ENCODE measurements at places on chromosomes 6 and 20. TPM values are rescaled to one million over a fixed set of nuclear protein-coding genes. Genes with fewer than 3 reads are reported as not detected.

Gene VWA7
- 5.7 TPM for total RNA-seq

Gene ULBP3
- 0.94 TPM for total RNA-seq

Gene OPRM1
- not detected for total RNA-seq

Gene C20orf202
- 0.25 TPM for total RNA-seq

Gene ID4
- not detected for total RNA-seq

Gene FKBP1C
- total RNA-seq: 0.94 TPM

Gene TREM2
- 2.8 TPM for total RNA-seq

Gene CNR1
- total RNA-seq: not detected

Gene BAK1
- 48.0 TPM for total RNA-seq

Gene RIMS1
- total RNA-seq: not detected

Gene HLA-DOB
- 2.4 TPM for total RNA-seq

Gene DUSP15
- total RNA-seq: not detected

Gene PACRG
- not detected for total RNA-seq

Gene PTCHD4
- total RNA-seq: not detected

Gene STK35
- 17.0 TPM for total RNA-seq

DNA sequence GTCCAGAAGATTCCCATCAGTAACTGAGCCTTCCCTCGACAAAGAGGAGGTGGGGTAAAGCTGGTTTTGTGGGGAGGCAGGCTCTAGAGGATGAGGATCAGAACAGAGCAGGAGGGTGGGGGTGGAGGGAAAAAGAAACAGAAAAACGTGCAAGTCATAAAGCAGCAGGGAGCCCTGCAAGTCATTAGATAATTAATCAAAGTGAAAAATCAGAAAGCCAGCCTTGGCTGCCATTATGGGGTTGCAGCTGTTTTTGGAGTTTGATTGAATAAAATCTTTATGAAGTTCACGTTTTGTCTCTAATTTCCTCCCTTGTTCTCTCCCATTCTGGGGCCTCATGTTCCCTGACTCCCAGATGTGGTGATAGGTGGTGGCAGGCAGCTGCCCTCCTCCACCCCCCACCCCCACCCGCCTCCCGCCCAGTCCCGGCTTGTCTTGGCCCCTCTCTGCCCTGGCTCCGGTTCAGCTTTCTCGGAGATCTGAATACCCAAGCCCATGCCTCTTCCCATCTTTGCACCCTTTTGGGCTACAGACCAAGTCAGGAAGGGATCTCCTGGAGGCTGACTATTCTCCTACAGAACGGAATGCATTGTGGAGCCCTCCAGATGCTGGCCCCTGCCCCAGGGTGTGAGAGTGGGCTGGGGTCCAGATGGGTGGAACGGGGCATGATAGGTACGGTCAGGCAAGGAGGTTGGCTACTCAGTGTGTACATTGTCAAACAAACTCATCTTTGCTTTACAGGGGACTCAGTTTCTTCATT lies 141.8 kb downstream of the CDC5L start:
- no peak for DNase-seq

DNA sequence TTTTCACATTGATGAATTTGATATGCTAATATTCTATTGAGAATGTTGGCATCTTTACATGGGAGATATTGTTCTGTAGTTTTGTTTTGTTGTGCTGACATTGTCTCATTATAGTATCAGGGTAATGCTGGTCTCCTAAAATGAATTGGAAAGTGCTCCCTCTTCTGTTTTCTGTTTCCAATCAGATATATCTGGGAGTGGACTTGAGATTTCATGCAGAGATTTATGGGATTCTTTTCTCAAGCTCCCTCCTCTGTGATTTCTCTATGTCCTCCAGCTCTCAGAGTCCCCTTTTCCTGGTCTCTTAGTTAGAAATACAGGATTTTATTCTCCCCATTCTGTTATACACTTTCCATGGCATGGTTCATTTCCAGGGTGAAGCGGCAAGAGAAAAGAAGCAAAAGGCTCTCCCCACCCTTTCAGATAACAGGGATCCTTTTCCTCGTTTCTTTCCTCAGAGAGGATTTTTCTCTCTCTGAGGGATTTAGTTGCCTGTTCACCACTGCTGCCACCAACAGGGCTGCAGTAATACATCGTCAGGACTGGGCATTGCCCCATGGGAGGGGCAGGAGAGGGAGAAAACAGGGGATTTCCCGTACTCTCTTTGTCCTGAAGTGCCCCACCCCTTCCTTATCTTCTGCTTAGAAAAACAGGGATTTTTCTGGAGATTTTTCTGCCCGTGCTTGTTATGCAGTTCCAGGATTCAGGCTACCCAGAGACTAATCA lies 59.3 kb upstream of the STMND1 start:
- no peak for DNase-seq

- DNase-seq: no peak
Measured at GRCh38 chr6:2231438-2231837, 14.0 kb downstream of the GMDS start.

- DNase-seq: no peak
Measured at GRCh38 chr6:166999884-167000253, 672 bp downstream of the CEP43 start.

DNA sequence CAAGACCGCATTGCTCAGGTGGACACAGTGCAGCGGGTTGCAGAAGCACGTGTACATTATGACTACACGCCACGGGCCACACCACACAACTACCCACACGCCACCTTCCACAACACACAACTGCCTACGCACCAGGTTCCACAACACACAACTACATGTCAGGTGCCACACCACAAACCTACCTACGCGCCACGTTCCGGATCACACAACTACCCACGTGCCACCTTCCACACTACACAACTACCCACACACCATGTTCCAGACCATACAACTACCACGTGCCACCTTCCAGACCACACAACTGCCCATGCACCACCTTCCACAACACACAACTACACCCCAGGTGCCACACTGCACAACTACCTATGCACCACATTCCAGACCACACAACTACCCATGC lies 20.5 kb downstream of the THBS2 start:
- DNase-seq: no peak

GRCh38 chr6:160253292-160253691 lies 5.3 kb downstream of the SLC22A2 start:
- no peak for DNase-seq

DNA sequence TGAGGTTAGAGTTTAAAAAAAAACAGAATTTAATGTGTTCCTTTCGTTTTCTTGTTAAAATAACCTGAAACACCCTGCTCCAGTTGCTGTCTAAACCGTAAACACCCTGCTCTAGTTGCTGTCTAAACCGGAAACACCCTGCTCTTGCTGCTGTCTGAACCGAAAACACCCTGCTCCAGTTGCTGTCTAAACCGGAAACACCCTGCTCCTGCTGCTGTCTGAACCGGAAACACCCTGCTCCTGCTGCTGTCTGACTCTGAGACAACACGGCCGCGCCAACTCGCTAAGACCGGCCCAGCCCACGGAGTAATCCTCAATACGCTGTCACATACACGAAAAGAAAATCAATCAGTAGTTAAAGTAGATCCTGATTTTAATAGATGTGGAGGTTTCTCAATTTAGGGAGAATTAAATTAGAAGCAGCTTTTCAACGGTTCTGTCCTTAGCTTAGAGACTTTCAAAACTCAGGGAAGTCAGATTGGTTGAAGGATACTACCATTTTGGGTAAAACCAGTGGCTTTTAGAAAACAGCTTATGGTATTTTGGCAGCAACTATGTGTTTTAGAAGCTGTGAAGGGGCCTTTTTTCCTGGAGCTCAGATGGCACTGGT lies 98.3 kb downstream of the RAMACL start:
- DNase-seq: peak; percentile 65

GRCh38 chr6:119426619-119427018 lies 77.1 kb upstream of the MAN1A1 start:
- DNase-seq: no peak

- no peak for DNase-seq
Measured at GRCh38 chr6:137309078-137309762, 90.0 kb upstream of the IFNGR1 start.

DNA sequence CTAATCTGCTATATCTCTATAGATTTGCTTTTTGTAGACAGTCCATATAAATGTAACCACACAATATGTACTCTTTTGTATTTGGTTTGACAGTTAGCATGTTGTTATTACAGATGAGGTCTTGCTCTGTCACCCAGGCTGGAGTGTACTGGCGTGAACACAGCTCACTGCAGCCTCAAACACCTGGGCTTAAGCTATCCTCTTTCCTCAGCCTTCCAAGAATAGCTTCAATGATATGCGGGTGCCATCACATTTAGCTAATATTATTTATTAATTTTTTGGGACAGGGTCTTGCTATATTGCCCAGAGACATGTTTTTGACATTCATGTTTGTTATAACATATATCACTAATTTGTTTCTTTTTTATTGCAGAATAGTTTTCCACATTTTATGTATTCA lies 10.8 kb downstream of the REPS1 start:
- DNase-seq: no peak

GRCh38 chr6:14066782-14067406 lies 50.7 kb upstream of the CD83 start:
- DNase-seq: no peak

GRCh38 chr20:62331347-62331746 lies 28.6 kb downstream of the ADRM1 start:
- no peak for DNase-seq

DNA sequence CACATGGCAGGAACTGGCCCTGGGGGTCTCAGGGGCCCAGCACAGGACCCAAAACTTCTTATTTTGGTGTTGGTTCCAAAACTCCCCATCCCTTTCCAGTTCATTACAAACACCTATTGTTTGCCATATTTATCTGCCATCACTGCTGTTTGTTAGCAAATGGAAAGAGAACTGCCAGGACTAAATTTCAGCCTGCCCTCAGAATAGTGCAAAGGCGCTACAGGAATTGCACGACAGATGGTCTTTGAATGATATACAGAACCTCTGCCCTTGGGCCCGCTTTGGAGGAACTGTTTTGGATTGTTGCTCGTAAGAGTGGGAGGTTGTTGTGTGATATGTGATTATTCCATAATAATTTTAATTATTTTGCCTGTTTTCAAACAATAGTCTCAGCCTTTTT lies 199.0 kb upstream of the FBXL4 start:
- no peak for DNase-seq

DNA sequence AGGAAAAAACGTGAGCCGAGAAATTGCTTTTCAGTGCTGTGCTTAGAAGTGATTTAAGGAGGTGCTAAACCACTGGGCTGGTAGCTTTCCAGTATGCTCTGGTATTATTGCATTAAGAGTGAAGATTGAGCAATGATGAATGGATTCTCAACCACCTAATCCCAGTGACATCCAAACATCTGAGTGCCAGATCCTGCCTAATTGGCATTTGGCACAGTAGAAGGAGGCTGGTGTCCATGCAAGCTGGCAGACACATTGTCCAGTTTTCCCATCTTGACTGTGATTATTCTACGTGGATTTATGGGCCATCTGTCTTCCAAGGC lies 398.0 kb upstream of the PLCB4 start:
- no peak for DNase-seq

- no peak for DNase-seq
Measured at GRCh38 chr6:170442596-170442995, 110.5 kb downstream of the PSMB1 start.

GRCh38 chr20:60882836-60883235 lies 369.2 kb upstream of the CDH4 start:
- no peak for DNase-seq

- DNase-seq: no peak
Measured at GRCh38 chr6:152151920-152152319, 344.4 kb downstream of the ESR1 start.

- DNase-seq: no peak
Measured at GRCh38 chr6:137697267-137697938, 169.7 kb upstream of the TNFAIP3 start.

DNA sequence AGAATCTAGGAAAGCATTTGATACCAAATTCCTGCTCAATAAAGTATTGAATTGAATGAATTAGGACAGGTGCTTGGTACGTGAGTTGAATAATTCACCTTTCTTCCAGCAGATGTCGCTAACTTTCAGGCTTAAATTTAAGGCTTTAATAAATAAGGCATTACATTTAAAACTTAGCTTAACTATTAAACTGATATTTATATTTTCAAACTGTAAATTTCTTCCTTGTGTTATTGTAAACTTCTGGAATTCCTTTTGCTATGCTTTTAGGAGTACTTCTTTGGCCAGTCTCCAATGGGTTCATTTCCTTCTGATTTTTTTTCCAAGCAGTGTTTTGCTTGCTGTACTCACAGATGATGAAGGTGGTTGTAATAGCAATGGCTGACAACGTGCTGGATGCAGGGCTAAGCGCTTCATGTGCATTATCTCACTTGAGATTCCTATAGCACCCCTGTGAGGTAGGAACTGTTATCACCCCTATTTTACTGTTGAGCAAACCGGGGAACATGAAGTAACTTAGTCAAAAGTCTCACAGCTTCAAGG lies 71.3 kb upstream of the SLC2A12 start:
- no peak for DNase-seq

DNA sequence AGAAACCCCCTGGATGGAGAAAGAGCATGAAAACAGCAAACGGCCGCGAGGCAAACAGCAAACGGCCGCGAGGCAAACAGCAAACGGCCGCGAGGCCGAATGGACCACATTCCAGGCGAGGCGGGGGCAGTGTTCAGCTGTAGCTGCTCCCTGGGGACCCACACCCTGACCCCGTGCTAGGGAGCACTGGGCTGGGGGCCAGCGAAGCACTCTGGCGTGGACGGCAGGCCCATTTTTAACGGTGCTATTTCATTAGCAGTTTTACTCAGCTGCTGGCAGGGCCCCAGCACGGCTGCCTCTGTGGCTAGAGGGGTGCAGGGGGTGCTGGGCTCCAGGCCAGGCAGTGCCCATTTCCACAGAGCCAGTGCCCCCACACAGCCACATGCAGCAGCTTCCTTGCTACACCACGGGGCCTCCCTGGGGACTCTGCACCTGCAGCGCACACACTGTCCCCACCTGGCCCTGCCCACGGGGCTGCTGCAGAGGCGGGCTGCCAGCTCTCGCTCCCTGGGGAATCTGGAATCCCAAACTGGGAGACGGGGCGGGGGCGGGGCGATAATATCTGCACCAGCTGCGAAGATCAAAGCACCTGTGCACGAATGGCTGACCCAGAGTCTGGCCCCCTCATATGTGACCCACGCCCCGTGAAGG lies 35.6 kb upstream of the SLCO4A1 start:
- DNase-seq: no peak

- DNase-seq: no peak
Measured at GRCh38 chr6:16302721-16303552, 64.5 kb downstream of the GMPR start.

DNA sequence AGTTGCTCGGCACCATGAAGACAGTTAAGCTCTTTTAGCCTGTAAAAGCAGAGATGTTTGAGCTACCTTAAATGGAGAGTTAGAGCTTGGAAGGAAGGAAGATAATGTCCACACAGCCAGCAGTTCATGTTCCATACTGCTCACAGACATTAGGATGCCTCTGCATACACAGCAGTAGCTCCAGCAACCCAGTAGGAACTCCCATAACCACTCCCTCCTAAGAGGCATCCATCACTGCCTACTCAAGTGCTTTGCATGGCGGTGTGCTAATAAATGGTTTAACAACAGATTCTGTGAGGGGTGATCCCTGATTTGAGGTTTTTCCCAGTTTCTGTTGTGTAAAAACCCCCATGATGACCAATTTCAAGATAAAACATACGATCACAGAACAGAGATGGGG lies 286.4 kb downstream of the HACE1 start:
- DNase-seq: no peak
